NCI-H69 (cell line): ENCODE measurements at places on chromosomes 7 and 10.

- no peak for DNase-seq
Measured at GRCh38 chr10:22539579-22540298, 174.6 kb downstream of the PIP4K2A start.

DNA sequence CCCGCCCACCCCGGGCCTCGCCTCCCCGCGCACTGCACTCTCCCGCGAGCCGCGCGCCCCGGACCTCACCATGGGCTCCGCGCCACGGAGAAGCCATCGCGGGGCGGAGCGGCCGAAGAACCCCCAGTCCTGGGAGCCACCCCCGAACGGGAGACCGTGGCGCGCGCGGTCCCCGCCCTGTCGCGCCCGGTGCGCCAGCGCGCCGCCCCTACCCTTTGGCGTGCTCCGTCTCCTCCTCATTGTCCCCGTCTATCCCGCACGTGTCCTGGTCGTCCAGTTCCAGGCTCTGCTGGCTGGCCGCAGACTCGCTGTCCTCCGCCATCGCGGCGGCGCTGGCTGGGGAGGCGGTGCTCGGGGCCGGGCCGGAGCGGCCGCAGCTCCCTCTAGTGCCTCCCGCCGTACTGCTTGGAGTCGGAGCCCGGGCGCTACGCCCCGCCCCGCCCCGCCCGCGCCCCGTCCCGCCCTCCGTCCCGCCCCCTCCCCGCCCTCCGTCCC, at the start of gene NMT2:
NMT2 (minus strand) TSS at position 403 of the 495 bp plus-strand sequence; CDS start at position 322, 81 bp downstream.
- peak; percentile 93 for DNase-seq

DNA sequence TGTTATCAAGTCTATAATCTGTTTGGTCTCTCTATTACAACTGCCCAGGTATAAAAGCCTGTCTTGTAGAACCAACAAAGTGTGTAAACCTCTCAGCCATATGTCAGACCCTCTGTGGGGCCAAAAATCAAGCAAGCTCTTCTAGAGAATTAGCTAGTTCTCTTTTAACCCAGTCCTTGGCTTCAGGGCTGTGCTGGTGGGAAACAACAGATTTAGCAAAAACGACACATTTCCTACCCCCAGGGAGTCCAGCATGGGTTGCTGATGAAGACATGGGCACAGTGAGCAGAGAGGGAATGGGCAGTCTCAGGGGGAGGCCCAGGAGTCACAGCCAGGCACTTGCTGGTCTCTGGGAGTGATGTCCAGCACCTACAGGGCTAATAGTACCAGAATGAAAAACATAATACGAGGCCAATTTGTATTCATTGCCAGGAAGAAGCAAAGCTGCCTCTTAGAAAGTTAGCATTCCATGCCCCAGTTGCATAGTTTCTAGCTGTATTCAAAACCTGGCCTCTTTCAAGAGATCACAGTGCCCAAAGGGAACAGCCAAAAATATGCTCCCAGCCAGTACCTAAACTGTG, 80.1 kb downstream of the FRMD4A start:
- no peak for DNase-seq

- DNase-seq, result no peak
Measured at GRCh38 chr7:37510043-37510634, 61.5 kb upstream of the ELMO1 start.

DNA sequence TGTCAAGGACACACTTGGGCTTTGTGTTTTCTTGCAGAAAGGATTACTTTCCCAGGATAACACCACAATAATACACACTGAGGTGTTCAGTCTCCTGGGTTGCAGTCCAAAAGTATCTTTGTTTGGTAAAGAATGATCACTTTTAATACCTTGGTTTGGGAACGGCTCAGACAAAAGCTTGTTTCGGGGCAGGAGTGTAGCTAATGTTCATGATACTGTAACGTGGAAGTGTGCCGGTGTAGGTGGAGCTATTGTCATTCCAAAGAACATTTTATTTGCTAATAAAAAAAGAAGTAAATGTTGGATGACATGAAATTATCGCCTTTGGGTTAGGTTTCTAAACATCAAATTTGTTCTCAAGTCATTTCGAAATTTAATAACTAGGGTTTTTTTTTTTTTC, 1.2 kb downstream of the EIF4H start:
- DNase-seq, result peak; percentile 30

- DNase-seq, result no peak
Measured at GRCh38 chr10:68959695-68960527, 3.9 kb downstream of the DDX21 start.

GRCh38 chr10:71584461-71584860, 135.1 kb downstream of the C10orf105 start:
- no peak for DNase-seq

GRCh38 chr7:157496416-157497275, 159.8 kb downstream of the DNAJB6 start:
- DNase-seq, result no peak

GRCh38 chr7:143327903-143328302, 12.0 kb downstream of the CLCN1 start:
- DNase-seq, result no peak
